ENCODE measurements at places on chromosomes 7 and 10.
A peak's percentile ranks its signal among the peaks of the same experiment; 100 is the strongest.

DNA sequence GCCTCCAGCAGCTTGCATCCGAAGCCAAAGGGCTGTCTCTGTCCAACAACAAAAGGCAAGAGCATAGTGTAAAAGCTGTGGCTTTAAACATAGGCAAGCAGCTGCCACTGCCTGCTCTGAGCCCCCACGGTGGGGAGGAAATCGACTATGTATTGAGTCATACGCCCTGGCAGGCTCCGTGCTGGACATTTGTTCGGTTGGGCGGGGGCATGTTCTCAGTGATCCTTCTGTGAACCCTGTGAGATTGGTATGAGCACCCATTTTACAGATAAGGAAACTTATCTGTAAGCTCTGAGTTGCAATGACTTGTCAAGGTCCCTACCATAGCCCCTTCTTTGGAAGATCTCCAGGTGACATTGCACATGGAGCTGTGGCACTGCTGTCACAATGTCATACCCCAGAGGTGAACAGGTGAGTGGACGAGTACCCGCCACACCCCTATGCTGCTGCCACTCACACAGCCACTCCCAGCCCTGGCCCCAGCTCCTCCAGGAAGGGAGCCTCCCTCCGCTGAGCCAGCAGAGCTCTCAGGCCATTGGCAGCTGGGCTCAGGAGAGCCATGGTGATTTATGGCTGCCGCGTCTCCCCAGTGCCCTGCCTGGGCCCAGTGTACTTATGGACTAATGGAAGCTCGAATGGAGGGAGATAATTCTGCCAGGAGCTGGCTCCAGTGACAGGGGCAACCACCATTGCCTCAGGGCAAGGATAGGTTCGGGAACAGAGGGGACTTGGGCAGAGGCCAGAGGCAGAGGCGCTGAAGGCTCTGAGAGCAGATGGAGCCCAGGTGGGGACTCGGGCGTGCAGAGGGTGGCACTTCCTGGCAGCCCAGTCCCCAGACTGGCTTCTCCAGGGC lies 43.7 kb downstream of the UNC5B start:
- peak; percentile 73 for DNase-seq

DNA sequence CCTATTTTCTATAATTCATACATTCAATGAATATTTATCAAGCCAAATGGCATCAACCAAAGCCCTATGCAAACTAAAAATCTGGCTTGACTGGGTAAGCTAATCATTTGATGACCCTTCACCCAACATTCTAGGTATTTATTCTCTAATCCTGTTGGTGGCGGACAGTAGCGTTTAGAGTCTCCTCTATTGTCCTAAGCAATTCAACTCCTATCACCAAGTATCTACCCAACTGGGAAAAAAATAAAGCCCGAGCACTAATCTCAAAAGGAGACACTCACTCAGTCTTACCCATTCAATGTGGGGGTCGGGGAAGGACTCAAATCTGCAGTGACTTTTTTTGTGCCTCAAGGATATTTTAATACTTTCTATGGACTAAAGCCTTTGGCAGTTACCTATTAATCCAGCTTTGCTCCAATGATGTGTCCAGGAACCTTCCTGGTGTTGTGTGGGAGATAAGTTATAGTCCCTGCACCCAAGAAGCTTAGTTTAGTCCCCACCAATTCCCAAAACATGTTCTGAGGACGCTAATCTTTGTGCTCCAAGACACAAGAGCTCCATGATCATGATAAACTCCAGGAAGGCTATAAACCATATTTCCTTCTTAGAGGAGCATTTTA lies 30.6 kb downstream of the DNMBP start:
- DNase-seq, result no peak

DNA sequence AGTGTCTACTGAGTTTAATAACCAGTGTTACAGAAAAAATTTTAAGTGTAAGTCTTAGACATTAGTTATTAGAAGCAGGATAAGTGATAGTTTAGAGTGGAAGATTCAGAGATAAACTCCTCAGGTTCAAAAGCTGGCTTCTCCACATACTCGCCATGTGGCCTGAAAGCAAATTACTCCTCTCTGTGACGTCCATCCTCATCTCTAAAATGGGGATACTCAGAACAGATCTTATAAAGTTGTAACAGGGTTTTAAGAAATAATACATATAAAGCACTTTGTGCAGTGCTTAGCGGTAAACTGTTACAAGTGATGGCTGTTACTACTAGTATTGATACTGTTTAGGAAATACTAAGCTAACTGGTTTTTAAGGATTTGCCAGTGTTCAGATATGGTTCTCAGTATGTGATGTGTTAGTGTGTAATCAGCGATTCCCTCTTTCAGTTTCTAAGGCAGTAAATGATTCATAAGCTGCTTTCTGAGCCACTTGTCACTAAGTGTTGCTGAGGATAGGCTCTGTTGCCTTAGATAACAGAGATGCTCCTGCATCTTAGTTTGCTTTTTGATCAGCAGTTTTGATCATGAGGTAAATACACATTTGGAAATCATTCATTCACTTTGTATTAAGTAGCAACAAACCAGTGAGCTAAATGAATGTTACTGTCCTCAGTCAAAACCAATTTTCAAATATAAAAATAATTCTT lies 58.7 kb downstream of the CYP51A1 start:
- no peak for DNase-seq

DNA sequence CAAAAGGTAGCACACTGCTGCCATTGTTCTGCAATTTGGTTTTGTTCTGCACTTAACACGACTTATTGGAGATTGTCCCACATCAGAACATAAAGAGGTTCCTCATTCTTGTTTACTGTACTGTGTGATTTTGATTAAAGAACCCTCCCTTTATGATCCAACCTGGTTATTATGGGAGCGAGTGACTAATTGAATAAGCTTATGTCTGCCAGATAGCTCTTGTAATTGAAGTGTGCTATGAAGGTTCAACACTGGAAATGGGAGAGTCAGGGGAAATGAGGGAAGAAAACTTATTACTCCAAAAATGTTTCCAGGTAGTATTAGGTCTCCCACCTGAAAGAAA lies 33.9 kb downstream of the CASP7 start:
- no peak for DNase-seq

GRCh38 chr10:125811251-125811650 lies 11.8 kb downstream of the UROS start:
- DNase-seq, result no peak

GRCh38 chr7:38870147-38870546 lies 38.8 kb downstream of the VPS41 start:
- no peak for DNase-seq

DNA sequence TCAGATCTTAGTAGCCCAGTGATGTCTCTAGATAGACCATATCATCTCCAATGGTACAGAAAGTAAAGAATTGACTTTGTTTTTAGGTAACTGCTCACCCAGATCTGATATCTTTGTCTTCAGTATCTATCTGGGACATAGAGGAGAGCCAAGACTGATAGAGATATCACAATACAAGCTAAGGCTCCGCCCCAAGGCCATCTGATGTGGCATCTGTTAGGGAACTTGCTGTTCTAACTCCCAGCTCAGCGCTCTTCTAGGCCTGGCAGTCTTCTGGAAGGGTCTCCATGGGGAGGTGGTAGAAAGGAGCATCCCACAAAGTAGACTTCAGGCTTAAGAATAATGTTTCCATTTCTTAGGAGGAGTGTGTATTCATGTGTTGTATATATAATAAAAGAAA lies 88.4 kb upstream of the SAMD8 start:
- DNase-seq, result peak; percentile 73

DNA sequence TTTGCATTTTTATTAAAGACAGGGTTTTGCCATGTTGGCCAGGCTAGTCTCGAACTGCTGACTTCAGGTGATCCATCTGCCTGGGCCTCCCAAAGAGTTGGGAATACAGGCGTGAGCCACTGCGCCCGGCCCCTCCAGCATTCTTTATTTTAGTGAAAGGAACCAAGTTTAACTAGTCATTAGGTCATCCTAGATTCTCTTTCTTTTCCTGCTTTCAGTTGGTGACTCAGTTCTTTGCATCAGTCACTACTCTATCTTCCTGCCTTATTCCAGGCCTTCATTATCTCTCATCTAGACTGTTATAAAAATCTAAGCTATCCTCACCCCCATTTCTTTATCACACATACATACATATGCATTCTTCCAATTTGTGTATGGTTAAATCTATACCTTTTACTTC lies 63.7 kb downstream of the PRSS58 start:
- DNase-seq, result no peak

- DNase-seq, result no peak
Observed at GRCh38 chr7:134737566-134738345, 41.7 kb upstream of the CALD1 start.

DNA sequence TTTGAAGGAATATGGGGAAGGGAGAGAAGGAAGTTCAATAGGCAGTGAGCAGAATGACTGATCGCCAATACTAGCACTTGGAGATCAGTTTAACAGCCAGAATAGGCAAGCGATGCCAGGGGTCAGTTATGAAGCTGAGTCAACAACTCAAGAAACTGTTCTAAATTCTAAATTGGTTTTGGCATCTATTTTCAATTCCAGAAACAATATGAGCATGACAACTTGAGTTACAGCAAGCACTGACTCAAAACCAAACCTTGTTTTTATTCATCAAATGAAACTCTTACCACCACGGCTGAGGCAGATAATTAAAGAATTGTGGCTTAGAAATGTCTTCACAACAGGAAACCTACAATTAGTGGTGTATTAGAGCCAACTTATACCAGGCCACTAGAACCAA lies 180.5 kb upstream of the ASAH2 start:
- no peak for DNase-seq

- DNase-seq, result no peak
Observed at GRCh38 chr7:157439149-157439548, 102.3 kb downstream of the DNAJB6 start.

- no peak for DNase-seq
Observed at GRCh38 chr7:136016649-136017395, 39.7 kb upstream of the MTPN start.

DNA sequence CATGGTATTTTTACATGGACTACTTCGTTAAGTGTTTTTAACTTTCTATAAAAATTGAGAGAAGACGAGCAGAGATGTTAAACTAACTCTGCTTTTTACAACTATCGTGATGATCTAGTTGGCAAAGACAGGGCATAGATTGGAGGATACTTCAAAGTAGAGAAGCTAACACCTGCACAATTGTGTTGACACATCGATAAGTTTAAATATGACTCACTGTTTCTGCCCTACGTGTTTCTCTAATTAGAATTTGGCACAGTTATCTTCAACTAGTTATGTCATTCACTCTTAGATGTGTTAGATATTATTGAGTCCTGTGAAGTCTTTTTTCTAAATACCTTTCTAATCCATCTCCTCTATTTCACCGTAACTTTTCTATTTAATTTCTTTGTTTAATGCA lies 68.5 kb upstream of the FERD3L start:
- DNase-seq, result no peak

GRCh38 chr7:126511046-126511445 lies 741.7 kb downstream of the GRM8 start:
- no peak for DNase-seq

GRCh38 chr10:95987685-95988426 lies 55.5 kb upstream of the CCNJ start:
- DNase-seq, result no peak

DNA sequence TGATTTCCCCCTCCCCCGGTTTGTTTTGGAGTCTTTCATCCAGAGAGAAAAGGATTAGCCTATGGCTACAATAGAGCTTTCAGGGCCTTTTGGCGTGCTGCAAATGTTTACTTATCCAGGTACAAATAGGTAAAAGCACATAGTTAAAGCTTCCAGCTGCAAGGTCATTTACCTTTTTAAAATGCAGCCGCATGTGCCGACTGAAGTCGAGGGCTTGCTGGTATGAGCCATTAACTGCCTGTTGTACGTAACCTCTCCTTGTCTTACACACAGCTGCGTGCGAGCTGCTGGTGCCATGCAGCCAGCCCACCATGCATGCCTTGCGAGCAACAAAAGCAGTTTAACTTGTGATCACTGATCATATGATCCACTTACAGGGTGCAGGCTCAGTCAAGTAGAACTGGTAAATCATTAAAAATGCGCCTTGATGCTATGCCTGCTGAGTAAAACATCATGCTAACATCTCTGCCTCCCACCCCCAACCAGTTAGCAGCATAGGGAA lies 866.4 kb downstream of the LRMDA start:
- DNase-seq, result no peak

- no peak for DNase-seq
Observed at GRCh38 chr10:130758529-130758928, 553.0 kb downstream of the TCERG1L start.

- no peak for DNase-seq
Observed at GRCh38 chr7:16079723-16080122, 341.6 kb downstream of the CRPPA start.

DNA sequence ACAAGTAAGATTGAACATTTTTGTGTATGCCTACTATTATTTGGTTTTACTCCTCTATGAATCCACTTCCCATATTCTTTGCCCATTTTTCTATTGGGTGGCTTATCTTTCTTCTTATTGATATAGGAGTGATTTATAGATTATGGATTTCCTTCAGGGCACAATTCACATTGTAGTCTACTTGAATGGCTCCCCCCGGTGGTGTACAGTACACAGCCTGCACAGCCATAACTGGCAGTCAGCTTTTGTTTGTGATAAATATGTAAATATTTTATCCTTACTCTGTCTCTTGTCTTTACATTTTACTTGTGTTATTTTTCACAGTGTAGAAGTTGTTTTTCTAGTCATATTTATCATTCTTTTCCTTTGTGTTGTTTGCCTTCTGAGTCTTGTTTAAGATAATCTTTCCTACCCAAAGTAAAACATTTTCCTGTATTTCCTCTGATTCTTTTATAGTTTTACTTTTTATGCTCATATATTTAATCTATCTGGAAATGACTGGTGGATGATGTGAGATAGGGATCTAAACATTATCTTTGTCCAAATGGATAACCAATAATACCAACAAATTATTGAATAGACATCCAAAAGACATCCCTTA lies 23.9 kb upstream of the CALD1 start:
- no peak for DNase-seq

- DNase-seq, result no peak
Observed at GRCh38 chr10:43196131-43196980, 58.1 kb downstream of the CSGALNACT2 start.

DNA sequence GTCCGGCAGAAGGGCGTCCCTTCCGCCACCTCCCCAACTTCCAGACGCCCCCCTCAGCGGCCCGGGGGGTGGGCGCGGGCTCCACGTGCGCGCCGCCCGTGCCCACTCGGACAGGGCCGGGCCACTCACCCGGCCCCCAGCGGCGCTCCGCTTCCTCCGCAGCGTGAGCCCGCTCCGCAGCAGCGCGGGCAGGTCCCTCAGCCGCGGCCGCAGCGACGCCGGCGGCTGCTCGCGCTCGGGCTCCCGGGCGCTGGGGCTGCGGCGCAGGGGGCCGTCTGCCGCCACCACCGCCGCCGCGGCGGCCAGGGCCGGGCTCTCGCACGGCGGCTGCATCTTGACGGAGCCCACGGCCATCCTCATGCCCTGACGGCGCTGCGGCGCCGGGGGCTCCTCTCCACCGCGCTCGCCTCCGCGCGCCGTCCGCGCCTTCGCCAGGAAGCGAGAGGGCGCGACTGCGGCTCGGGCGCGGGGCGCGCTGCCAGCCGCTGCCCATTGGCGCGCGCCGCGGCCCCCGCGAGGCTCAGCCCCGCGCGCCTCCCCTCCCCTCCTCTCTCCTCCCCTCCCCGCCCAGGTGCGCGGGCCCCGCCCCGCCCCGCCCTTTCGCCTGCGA lies at the start of gene RAPGEF5:
Gene RAPGEF5, minus strand, starts transcription at position 454 of the 610 bp plus-strand sequence. Its CDS starts 94 bp downstream, at position 360.
- no peak for DNase-seq

GRCh38 chr7:70602117-70602516 lies 529.8 kb upstream of the GALNT17 start:
- no peak for DNase-seq

GRCh38 chr7:106619213-106619612 lies 41.7 kb downstream of the CCDC71L start:
- no peak for DNase-seq

- DNase-seq, result no peak
Observed at GRCh38 chr10:70592186-70592735, 10.3 kb downstream of the PRF1 start.

GRCh38 chr10:49540056-49540797 lies 1.3 kb upstream of the ERCC6 start:
- DNase-seq, result no peak

- DNase-seq, result no peak
Observed at GRCh38 chr7:70036695-70037094, 438.4 kb downstream of the AUTS2 start.
